Activated T-cell treated with anti-CD3 and anti-CD28 coated beads for 1 hour (primary cell): ENCODE measurements at places on chromosomes 5 and 9.

GRCh38 chr5:133459474-133460160 is 152.7 kb downstream of the FSTL4 start:
- DNase-seq = no peak

DNA sequence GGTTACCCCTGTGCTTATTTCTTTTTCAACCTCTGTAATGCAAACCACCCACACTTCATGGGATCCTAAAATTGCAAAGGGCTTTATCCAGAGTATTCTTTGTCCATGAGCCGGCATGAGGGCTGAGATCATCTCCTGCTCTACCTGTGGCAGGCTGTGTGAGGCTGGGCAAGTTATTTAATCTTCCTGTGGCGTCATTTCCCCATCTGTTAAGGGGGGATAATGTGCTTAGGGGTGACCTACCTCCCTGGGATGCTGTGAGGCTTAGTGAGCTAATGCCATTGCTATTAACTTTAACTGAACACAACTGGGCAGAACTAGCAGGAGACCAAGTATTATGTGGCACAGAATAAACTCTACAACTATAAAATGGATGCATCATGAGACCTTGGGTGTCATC is 17.0 kb downstream of the FRMPD1 start:
- DNase-seq = no peak

- no peak for DNase-seq
These were observed 146.7 kb downstream of the CARTPT start for GRCh38 chr5:71865665-71866320.

- no peak for DNase-seq
These were observed 21.8 kb upstream of the CPEB4 start for GRCh38 chr5:173866243-173866857.
